ENCODE measurements at places on chromosomes 5 and 9.
A peak's percentile ranks its signal among the peaks of the same experiment; 100 is the strongest.

GRCh38 chr9:108322326-108323098 is 533.3 kb downstream of the ACTL7B start:
- DNase-seq = no peak

GRCh38 chr9:97412626-97413385 is 910 bp downstream of the TDRD7 start:
- no peak for DNase-seq

- DNase-seq = no peak
These were observed 34.1 kb downstream of the CRHBP start for GRCh38 chr5:76986825-76987526.

DNA sequence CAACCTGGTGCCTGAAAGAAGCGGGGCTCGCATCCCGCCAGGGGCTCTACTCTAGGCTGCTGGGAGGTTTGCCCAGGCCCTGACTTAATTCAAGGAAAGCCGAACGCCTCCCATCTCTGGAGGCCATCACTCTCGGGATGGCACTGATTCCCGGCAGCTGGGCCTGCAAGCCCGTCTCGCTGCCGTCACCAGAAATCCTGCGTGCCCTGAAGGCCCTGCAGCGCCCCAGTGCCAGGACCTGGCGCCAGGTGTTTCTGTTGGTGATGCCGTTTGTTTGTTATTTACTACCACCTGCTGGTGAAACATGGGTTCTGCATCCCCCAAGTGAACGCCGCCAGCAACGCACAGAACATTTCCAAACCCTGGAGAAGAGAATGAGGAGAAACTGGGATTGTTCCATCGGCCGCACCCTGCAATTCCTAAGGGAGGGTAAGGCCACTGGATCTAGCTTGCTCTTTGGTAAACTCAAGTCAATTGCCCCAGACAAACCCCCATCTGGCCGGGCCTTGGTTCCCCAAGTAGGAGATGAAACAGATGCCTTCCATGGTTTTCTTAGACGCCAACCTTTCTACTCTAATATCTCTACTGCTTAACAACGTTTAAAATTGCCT is 77.9 kb downstream of the AK8 start:
- peak; percentile 30 for DNase-seq

- DNase-seq = peak; percentile 32
These were observed 102.8 kb upstream of the DAP start for GRCh38 chr5:10863763-10864383.

Measured in stimulated activated CD8-positive, alpha-beta memory T cell treated with anti-CD3 and anti-CD28 coated beads, Interleukin-15, amount 100 ng/mL, for 48 hours (primary cell).